ENCODE measurements at places on chromosomes 3 and 15.

DNA sequence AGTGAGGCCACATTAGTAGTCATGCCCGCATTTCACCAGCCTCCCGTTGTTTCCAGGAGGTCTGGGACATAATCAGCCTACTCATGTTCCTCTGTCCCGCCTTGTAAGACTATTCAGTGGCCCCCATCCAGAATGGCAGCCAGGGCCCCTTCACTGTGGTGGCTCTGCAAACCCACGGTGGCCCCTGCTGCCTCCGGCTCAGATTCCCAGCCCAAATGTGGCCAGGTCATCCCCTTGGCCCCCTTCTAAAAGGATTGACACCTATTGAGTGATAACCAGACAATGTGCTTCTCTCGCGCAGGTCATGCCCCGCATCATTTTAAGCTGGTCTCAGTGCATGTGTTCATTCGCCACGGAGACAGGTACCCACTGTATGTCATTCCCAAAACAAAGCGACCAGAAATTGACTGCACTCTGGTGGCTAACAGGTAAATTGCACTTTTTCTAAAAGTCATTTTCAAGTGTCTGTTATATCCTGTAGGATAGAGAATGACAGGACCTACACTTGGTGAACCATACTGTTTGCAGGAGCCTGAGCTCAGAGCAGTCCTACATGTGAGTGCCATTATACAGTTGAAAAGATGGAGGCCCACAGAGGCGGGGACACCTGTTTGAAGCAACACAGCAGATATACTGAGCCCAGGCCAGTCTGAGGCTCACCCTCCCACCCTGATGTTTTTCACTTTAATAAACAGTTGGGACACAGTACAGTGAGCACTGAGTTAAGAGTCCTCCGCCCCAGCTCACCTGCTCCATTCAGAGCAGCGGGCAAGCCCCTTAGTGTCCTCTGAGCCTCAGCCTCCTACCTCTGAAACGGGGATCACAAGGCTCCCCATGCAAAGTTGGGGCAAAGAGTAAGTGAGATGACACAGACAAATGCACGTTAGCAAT lies 47.7 kb downstream of the PXYLP1 start:
- DNase-seq, result no peak

GRCh38 chr3:107913701-107914100 lies 177.1 kb downstream of the CD47 start:
- DNase-seq, result no peak

DNA sequence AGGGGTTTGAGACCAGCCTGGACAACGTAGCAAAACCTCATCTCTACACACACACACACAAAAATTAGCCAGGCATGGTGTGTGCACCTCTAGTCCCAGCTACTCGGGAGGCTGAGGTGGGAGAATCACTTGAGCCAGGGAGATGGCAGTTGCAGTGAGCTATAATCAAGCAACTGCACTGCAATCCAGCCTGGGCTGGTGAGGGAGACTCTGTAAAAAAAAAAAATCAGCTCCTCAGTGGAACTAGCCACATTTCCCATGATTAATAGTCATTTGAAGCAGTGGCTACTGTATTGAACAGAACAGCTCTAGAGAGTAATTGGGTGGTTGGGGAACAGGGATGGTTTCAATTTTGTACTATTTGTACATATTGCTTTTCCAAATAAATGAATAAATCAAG lies 11.5 kb upstream of the FBXO40 start:
- DNase-seq, result no peak

GRCh38 chr3:107630779-107631178 lies 108.0 kb downstream of the BBX start:
- no peak for DNase-seq

- no peak for DNase-seq
Measured at GRCh38 chr15:90414408-90415028, 26.5 kb downstream of the IQGAP1 start.

DNA sequence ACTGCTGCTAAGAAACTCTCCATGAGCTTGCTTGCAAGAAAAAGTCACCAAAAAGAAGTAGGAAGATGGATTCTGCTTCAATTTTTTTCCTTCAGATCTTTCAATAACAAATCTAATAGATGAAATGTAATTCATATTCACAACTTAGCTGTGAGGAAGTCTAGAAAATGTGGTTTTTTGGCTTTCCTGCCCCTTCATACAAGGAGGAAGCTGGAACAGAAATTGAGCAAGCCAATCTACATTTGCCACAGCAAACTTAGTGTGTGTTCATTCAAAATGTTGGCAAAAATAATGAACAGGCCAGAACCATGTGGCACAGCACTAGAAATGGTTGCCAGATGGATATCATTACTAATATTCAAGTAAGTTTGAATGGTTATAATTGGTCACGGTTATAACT lies 93.2 kb upstream of the NEDD4 start:
- no peak for DNase-seq

Measured in NCI-H524 treated with DMSO at 0.1 percent for 48 hours (cell line).